Subcutaneous adipose tissue (tissue), 4 donors: ENCODE measurements at places on chromosomes 2 and 18. TPM values are rescaled to one million over a fixed set of nuclear protein-coding genes. Genes with fewer than 3 reads are reported as not detected.

The PAIP2B gene
- total RNA-seq = 5.8 TPM

The TBR1 gene
- not detected for total RNA-seq

The LCT gene
- not detected for total RNA-seq

The NAPG gene
- total RNA-seq = 30.1 TPM

The LONRF2 gene
- 1.3 TPM for total RNA-seq

The PCBP1 gene
- total RNA-seq = 324 TPM

The MAL gene
- total RNA-seq = not detected

The CD28 gene
- 4.9 TPM for total RNA-seq

The UGT1A10 gene
- not detected for total RNA-seq

The ANKRD44 gene
- 22.8 TPM for total RNA-seq

The BMP10 gene
- total RNA-seq = not detected

The SDC1 gene
- total RNA-seq = 2.4 TPM

The INO80B gene
- total RNA-seq = 5.9 TPM

The CCT4 gene
- total RNA-seq = 79.0 TPM

The ANKRD30B gene
- not detected for total RNA-seq

The TSGA10 gene
- 8.1 TPM for total RNA-seq

The SLC16A14 gene
- 3.3 TPM for total RNA-seq

The POTEC gene
- total RNA-seq = not detected
